ENCODE measurements at places on chromosomes 7 and 10.

DNA sequence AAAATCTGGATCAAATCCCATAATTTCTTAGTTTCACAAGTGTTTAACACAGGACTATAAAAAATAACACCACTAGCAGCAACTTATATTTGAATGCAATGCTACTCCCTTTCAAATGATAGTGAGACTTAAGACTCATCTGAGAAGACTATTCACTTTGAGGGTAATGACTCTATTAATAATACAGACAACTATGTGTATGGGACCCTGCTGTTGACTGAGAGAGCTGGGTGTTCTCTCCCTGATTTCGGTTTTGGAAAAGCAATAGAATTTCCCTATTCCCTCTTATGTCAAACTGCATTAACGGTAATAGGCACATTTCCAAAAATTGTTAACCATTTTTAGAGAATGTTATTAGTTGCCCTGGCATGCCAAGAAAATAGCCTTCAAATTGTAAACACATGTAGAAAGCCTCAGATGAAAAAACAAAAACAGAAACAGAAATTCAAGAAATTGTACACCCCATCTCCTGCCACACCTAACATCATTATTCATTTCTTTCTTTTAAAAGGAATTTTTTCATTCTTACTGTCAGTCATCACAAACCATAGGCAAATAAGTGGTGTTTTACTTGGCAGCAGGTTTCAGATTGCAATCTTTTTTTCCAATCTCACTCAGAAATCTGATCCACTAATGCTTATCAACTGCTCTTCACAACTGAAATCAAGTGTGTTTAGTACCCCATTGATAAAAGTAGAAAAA lies 153.7 kb downstream of the TFPI2 start:
- H3K4me3 ChIP-seq, result no peak overlapping the region
- no peaks in the 10 kb centered on the region for H3K4me1 ChIP-seq
- DNase-seq, result no peak
- no peak overlapping the region for H3K27ac ChIP-seq

GRCh38 chr10:66843396-66843795 lies 82.4 kb upstream of the LRRTM3 start:
- no peak for DNase-seq
- H3K4me3 ChIP-seq, result no peak overlapping the region
- no peaks in the 10 kb centered on the region for H3K27me3 ChIP-seq
- no peaks in the 10 kb centered on the region for H3K36me3 ChIP-seq
- no peak overlapping the region for H3K27ac ChIP-seq

DNA sequence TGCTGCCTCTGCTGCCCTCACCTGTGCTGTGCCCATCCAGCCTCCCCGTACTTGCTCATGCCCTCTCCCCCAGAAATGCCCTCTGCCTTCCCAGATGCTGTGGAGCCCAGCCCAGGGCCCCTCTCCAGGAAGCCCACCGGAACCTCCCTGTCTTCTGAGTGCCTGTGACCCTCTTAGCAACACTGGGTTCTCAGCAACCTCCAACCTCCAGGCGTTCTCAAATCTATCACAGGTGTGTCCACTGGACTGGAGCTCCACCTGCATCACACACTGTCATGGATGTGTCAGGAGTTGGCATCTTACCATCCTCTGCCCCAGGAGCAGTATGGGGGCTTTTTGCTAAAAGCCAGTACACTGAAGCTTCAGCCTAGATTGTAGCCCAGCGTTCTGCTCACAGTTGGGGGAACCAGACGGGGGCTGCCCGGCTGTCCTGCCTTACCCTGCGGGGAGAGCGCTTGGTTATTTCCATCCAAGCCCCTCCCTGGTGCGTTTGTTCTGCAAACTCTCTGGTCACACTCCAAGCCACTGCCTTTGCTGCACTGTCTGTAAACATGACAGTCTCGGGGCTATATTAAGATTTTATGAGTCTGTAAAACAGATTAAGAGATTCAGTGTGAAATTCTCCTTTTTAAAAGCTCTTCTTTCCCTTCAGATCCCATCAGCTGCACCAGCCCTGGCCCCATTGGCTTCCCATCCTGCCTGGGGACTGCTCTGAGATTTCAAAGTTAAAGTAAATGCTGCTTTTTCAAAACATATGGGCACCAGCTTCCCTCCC lies 71.3 kb upstream of the CPXM2 start:
- no peak overlapping the region for H3K27ac ChIP-seq
- no peaks in the 10 kb centered on the region for H3K36me3 ChIP-seq
- peaks cover 4% of the 10 kb centered on the region for H3K4me1 ChIP-seq
- H3K27me3 ChIP-seq, result peaks cover 24% of the 10 kb centered on the region

- no peak for DNase-seq
- peaks cover 12% of the 10 kb centered on the region for H3K36me3 ChIP-seq
- H3K4me3 ChIP-seq, result no peak overlapping the region
- peaks cover 12% of the 10 kb centered on the region for H3K4me1 ChIP-seq
Observed at GRCh38 chr10:33616956-33617355, 282.5 kb upstream of the NRP1 start.

DNA sequence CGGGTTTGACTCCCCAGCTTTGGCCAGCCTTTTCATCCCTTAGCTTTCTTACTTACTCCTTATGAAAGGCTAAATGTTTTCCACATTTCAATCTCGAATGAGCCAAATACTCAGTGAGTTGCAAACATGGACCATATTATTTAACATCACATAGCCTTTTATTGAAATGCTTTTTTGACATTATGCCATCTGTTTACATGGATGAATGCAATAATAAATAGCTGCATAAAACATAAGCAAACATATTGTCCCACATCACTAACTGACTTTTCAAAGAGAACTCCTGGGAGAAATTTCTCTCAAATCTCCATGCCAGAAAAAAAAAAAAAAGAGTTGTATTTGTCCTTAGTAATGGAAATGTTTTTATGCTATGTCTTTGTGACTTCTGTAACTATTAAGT lies 134.9 kb downstream of the LSMEM1 start:
- H3K27ac ChIP-seq, result no peak overlapping the region
- DNase-seq, result no peak

DNA sequence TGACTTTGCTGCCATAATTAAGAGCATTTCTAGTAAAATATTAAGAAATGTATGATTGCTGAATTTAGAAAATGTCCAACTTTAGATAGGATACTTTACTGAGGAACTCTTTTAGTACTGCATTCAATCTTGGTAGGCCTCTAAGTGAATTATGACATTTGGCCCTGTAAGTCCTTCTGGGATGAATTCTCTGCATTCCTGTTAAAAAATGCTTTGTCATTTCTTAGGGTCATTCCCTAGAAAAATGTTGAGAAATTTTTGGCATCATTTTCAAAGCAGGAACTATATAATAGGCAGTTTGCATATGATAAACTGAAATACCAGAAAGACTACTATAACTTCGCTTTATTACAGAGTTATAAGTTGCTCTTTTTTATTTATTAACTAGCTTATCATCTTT lies 69.3 kb upstream of the PRR15 start:
- DNase-seq, result no peak
- no peaks in the 10 kb centered on the region for H3K4me1 ChIP-seq
- H3K27ac ChIP-seq, result no peak overlapping the region
- H3K4me3 ChIP-seq, result no peak overlapping the region
- no peaks in the 10 kb centered on the region for H3K27me3 ChIP-seq
- no peaks in the 10 kb centered on the region for H3K36me3 ChIP-seq

All from natural killer cell treated with Interleukin-12 subunit alpha and Interleukin-12 subunit beta and Interleukin-15 and Interleukin-18, amount 100 ng/mL, for 72 hours (primary cell).